Activated T-cell treated with anti-CD3 and anti-CD28 coated beads, Interleukin-2, amount 50 U/mL, for 72 hours (primary cell): ENCODE measurements at places on chromosomes 1 and 21. TPM values are rescaled to one million over a fixed set of nuclear protein-coding genes. Genes with fewer than 3 reads are reported as not detected.

DMRTA2 gene
- total RNA-seq, result not detected

DNA sequence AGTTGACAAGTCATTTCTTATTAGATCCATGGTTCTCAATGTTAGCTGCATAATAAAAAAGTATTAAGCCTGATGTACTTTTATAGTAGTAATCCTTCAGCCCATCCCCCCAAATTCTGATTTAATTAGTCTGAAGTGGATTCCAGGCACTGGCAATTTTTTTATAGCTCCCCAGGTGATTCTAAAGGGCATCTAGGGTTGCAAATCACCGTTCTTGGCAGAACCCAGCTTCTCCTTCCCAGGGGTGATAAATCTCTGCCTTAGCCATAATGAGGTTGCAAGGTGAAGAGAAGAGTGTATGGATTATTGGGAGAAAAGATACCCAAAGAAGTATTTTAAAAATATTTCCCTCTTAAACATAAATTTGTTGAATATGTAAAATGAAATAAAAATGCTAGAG, 43.0 kb upstream of the RXRG start:
- DNase-seq, result no peak

DNA sequence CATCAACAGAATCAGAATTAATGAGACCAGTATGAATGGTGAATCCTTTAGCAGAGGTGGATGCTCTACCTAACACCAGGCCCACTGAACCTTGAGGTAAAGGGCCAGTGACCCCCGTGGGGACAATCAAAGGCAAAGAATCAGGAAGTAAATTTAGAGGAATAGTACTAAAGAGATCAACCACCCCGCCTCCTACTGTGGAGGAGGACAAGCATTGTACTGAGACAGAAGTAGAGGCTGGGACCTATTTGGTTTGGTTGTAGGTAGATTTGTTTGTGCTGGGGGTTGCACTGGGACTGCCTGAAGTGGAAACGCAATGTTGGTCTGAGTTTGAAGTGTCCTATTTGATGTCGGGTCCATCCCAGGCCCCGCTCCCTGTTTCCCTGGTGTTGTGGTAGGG, 9.5 kb downstream of the CD48 start:
- no peak for DNase-seq

DNA sequence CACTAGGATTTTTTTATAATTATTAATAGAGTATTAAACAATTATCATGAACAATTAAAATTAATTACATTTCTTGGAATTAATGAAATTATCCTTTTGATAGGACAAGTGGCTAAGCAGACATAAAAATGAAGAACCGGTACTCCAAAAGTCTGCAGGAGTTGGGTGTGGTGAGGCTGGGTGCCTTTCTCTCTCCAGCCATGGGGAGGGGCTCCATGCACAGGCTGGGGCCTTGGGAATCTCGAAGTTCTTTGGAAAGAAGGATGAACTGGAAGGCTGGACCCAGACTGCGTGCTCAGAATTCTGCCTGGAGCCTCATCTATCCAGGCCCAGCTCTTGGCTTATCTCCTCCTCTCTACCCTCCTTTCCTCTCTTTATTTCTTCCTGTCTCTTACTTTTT, 94.1 kb downstream of the ACTL8 start:
- DNase-seq, result no peak

SH2D1B gene
- not detected for total RNA-seq

MNDA gene
- not detected for total RNA-seq

- no peak for DNase-seq
Observed at GRCh38 chr1:156760796-156761104, 6.6 kb upstream of the PRCC start.

NCF2 gene
- total RNA-seq, result 29.5 TPM

- no peak for DNase-seq
Observed at GRCh38 chr21:38142224-38142623, 114.6 kb upstream of the KCNJ15 start.
